Mesothelial cell of epicardium (in vitro differentiated cells): ENCODE measurements at places on chromosomes 4 and X. TPM values are rescaled to one million over a fixed set of nuclear protein-coding genes. Genes with fewer than 3 reads are reported as not detected.

- no peaks in the 10 kb centered on the region for H3K27me3 ChIP-seq
- DNase-seq: no peak
- H3K36me3 ChIP-seq: peaks cover 2% of the 10 kb centered on the region
- no peak overlapping the region for H3K27ac ChIP-seq
- no peak overlapping the region for H3K4me3 ChIP-seq
- H3K4me1 ChIP-seq: peaks cover 28% of the 10 kb centered on the region
Observed at GRCh38 chr4:61723492-61723891, 523.4 kb downstream of the ADGRL3 start.

GPR119 gene
- total RNA-seq: not detected in 3 replicates

DNA sequence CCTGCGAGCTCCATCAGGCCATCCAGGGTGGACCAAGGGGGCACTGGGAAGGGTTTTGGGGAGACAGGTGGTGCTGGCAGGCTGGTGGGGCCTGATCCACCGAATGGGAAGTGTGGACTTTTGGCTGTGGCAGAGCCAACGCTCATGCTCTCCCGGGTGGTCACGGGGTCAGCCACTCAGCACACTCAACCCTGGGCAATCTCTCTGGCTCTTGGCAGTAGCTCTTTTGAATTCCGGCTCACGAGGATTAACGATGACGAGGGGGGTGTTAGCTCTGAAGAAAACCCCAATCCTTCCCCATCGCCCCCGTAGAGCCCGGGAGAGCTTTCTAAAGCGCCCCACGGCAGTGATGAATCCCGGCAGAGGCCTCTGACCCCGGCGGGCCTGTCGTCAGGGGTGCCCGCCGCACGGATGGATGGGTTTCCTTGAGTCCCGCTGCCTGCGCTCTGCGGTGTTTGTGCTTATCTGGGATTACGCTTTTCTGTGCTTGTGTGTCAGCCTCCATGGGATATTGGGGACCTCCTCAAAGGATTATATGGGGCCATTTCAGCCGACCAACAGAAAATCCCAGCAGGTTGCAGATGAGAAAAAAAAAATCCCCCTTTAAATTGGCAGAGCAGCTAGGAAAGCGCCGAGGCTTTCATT is 156.8 kb upstream of the PSAPL1 start:
- H3K4me1 ChIP-seq: no peaks in the 10 kb centered on the region
- peaks cover 68% of the 10 kb centered on the region for H3K27me3 ChIP-seq
- H3K27ac ChIP-seq: no peak overlapping the region
- H3K4me3 ChIP-seq: no peak overlapping the region
- no peaks in the 10 kb centered on the region for H3K36me3 ChIP-seq

FRAS1 gene
- 45.3 to 52.8 TPM (median 51.9 TPM) in 3 replicates for total RNA-seq

GRCh38 chr4:56787380-56787779 is 34.1 kb downstream of the SPINK2 start:
- H3K4me1 ChIP-seq: peaks cover 13% of the 10 kb centered on the region
- peak overlapping the region; percentile 53 for H3K27ac ChIP-seq
- no peak overlapping the region for H3K4me3 ChIP-seq
- no peaks in the 10 kb centered on the region for H3K27me3 ChIP-seq
- no peak for DNase-seq

GRCh38 chrX:138982365-138982764 is 270.8 kb upstream of the FGF13 start:
- H3K36me3 ChIP-seq: no peaks in the 10 kb centered on the region
- no peak for DNase-seq
- H3K27me3 ChIP-seq: no peaks in the 10 kb centered on the region
- no peak overlapping the region for H3K4me3 ChIP-seq
- no peak overlapping the region for H3K27ac ChIP-seq

GRCh38 chrX:117990438-117990837 is 126.2 kb downstream of the KLHL13 start:
- DNase-seq: no peak
- H3K4me1 ChIP-seq: peaks cover 25% of the 10 kb centered on the region
- H3K4me3 ChIP-seq: no peak overlapping the region
- no peaks in the 10 kb centered on the region for H3K36me3 ChIP-seq
- no peaks in the 10 kb centered on the region for H3K27me3 ChIP-seq
- no peak overlapping the region for H3K27ac ChIP-seq

DNA sequence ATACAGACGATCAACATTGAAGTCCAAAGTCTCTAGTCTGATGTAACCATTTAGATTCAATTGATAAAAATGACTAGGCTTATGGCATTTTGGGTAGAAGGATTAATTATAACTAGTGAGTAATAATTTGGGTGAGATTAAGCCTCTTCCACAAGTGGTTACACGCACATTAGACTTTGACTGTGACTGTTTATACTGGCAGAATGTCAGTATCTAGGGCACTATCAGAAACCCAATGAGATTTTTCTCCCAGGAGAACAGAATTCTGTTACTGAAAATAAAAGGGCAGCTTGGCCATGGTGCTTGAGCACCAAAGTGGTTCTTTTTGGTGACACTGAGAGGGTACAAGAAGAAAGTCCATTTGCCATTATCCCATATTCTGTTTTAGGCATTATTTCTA is 3.3 kb downstream of the PLS3 start:
- H3K4me1 ChIP-seq: peaks cover 61% of the 10 kb centered on the region
- H3K36me3 ChIP-seq: peaks cover 9% of the 10 kb centered on the region
- H3K27ac ChIP-seq: peak overlapping the region; percentile 100
- DNase-seq: no peak
- H3K27me3 ChIP-seq: no peaks in the 10 kb centered on the region

DNA sequence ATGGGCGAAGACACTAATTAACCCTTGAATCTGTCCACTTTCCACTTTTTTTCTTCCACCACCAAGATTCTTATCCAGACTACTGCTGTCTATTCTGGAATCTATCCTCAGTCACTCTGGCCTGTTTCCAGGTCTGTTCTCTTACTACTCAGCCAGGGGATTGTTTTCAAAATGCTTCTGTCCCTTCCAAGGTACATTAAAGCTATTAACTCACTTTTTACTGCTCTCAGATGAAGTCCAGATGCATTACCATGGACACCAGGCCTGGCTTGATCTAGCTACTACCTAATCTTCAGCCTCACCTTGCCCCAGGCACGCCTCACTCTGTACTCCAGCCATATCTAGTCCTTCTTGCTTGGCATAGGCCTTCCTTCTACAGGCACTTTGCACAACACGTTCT is 66.4 kb downstream of the GALNT7 start:
- peaks cover 16% of the 10 kb centered on the region for H3K4me1 ChIP-seq
- DNase-seq: no peak
- H3K27me3 ChIP-seq: no peaks in the 10 kb centered on the region
- H3K27ac ChIP-seq: no peak overlapping the region

DNA sequence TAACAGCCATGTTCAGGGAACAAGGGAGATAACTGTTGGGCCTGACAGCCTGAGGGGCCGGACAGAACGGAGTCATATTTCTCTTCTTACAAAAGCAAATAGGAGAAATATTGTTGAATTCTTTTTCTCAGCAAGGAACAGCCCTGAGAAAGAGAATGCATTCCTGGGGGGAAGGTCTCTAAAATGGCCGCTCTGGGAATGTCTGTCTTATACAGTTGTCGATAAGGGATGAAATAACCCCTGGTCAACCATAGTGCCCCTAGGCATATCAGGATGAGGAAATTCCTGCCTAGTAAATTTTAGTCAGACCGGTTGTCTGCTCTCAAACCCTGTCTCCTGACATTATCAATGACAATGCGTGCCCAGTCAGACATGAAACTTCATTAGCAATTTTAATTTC is 1925.5 kb downstream of the PCDH7 start:
- H3K27me3 ChIP-seq: no peaks in the 10 kb centered on the region
- DNase-seq: no peak
- H3K27ac ChIP-seq: no peak overlapping the region
- H3K36me3 ChIP-seq: peaks cover 8% of the 10 kb centered on the region
